ENCODE measurements at places on chromosomes 7 and 10. TPM values are rescaled to one million over a fixed set of nuclear protein-coding genes. Genes with fewer than 3 reads are reported as not detected.

TMEM140 gene
- total RNA-seq, result 4.2 TPM

CALML3 gene
- not detected for total RNA-seq

DNA sequence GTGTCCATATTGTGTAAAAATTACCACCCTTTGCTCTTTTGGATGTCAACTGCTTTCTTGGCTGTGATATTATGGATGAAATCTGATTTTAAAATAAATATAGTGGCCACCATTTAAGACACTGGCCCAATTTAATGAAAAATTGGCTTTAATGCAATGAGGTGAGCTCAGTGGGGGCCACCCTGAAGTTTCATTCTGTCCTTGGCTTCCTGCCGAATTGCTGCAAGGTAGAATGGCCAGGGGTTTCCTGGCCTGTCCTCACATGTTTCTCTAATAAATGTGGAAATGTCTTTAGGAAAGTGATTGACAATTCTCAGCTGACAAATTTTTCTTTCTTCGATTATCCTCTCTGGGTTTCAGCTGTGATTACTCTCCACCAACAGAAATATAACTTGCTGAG lies 36.0 kb downstream of the DYNC1I1 start:
- no peak for DNase-seq

GRCh38 chr10:8563478-8563877 lies 509.0 kb downstream of the GATA3 start:
- no peak for DNase-seq

DNA sequence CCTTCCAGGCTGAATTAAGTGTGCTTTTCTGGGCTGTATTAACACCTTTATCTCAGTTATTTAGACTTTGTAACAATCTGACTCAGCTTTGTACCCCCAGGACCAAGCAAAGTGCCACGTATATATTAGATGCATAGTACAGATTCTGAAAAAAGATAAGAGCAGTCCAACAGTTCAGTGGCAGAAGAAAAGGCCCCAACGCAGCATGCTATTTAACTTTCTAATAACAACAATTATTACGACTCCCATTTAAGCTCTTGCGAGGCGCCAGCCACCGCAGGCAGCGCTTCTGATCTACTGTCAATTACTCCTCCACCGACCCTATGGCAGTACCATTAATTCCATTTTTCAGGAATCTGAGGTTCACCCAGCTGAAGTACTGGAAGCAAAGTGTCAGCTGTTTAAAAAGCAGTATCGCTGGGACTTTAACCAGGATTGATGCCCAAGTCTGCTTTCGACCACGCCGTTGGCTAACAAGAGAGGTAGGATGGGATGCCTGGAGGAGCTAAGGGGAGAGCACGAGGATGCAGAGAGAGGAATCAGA lies 638 bp downstream of the LIPA start:
- DNase-seq, result no peak

DNA sequence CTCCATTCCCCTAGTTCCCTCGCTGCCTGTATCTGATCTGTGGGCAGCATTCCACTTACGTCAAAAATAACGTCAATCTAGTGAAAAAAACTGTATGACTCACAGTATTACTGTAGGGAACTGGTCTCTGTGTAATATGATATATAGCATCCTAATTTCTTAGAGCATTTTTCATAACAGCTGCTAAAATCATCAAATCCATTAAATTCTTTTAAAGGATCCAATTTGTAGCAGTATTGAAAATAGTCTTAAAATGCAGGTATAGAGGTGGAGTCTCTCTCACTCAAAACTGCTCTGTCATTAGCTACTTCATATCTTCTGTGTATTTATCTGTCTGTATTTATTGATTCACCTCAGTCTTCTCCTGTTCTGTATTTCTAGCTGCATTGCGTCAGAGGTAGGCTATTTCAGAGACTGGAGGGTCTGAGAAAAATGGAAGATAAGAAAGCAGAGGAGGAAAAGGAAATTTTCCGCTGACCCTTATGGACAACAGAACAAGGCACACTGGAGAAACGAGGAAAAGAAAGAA lies 59.9 kb downstream of the PON1 start:
- DNase-seq, result no peak

- no peak for DNase-seq
Observed at GRCh38 chr7:81111781-81112540, 193.1 kb upstream of the SEMA3C start.

Data from Calu3 (cell line).